Activated CD8-positive, alpha-beta memory T cell treated with anti-CD3 and anti-CD28 coated beads for 1 hour (primary cell): ENCODE measurements at places on chromosomes 6 and 20.

GRCh38 chr6:89500611-89501010 is 67.7 kb downstream of the ANKRD6 start:
- DNase-seq = no peak

DNA sequence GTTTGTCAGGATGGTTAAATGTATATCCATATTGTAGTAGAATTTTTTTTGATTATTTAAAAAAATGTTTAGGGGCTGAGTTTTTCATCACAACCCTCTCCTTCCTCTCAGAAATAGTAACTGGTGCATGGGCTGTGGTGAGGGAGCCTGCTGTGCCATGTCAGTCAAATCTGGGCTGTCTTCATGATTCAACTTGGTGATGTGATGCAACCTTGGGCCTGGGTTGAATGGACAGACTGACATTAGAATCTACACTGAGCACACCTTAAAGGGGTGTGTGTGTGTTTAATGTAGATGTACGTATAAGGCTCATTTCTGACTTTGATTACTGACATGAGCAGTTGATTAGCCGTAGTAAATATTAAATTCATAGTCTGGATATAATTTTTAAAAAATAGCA is 3.7 kb downstream of the TJAP1 start:
- DNase-seq = no peak

- DNase-seq = no peak
Observed at GRCh38 chr20:47055699-47056369, 161.2 kb downstream of the EYA2 start.

DNA sequence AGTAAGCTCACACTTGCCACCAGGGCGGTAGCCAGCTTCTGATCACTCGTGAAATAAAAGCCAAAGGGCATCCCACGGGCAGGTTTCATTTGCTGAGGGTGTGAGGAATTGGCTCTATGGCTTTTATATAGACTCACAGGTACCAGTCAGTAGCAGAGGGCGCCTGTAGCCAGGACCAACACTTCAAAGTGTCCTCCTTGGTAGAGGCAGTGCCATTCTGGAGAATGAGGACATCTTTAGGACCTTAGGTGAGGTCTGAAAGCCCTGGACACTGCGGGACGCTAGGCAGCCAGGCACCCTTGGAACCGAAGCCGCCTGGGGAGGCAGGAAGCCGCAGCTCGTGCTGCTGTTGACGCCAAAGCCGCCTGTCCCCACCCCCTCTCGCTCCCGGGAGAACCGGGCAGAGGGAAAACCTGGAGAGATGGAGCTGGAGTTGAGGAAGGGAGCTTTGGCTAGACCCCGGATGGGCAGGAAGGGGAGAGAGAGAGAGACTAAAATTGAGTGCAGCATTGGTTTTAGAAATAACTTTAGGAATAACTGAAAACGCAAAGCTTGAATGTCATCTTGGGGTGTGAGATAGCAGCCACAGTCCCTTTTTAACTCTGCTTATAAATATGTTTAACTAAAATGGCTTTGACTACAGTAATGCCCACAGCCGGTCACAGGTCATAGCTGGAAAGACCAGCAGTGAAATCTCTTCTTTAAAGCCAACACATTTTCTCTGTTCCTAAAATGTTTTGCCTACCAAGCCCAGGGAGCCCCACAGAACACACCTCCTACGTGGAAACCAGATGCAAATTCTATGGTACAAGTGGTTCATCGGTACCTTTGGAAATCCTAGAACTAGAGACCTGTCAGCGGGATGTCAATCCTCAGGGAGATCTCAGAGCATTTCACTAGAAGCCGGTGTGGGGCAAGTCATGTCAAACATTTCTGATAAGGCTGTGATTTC is 128.5 kb upstream of the CDYL start:
- no peak for DNase-seq

DNA sequence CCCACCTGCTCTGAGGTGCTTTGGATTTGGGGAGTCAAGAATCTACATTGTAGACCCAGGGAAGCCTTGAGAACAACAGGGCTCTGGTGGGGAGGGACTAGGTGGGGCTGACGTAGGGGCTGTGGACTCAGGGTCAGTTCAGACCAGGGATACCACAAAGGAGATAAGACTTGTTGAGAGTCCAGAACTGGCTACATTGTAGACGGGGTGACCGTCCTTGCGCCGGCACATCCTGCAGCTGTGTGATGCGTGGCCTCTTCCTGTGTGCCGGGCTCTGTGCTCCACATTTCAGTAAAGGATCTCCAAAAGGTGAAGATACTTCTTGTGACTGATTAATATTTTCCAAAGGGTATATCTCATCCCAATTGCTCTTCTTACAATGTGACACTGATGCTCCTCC is 9.8 kb upstream of the TLDC2 start:
- no peak for DNase-seq

- DNase-seq = peak; percentile 7
Observed at GRCh38 chr20:47196091-47197081, 160.1 kb downstream of the ZMYND8 start.
